ENCODE measurements at places on chromosomes 6 and 20.

DNA sequence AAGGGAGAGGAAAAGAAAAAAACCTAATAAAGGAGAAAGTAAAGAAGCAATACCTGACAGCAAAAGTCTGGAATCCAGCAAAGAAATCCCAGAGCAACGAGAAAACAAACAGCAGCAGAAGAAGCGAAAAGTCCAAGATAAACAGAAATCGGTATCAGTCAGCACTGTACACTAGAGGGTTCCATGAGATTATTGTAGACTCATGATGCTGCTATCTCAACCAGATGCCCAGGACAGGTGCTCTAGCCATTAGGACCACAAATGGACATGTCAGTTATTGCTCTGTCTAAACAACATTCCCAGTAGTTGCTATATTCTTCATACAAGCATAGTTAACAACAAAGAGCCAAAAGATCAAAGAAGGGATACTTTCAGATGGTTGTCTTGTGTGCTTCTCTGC, 70.8 kb upstream of the RNF146 start:
- DNase-seq, result no peak

GRCh38 chr6:43229803-43230620, 731 bp upstream of the DNPH1 start:
- DNase-seq, result no peak

DNA sequence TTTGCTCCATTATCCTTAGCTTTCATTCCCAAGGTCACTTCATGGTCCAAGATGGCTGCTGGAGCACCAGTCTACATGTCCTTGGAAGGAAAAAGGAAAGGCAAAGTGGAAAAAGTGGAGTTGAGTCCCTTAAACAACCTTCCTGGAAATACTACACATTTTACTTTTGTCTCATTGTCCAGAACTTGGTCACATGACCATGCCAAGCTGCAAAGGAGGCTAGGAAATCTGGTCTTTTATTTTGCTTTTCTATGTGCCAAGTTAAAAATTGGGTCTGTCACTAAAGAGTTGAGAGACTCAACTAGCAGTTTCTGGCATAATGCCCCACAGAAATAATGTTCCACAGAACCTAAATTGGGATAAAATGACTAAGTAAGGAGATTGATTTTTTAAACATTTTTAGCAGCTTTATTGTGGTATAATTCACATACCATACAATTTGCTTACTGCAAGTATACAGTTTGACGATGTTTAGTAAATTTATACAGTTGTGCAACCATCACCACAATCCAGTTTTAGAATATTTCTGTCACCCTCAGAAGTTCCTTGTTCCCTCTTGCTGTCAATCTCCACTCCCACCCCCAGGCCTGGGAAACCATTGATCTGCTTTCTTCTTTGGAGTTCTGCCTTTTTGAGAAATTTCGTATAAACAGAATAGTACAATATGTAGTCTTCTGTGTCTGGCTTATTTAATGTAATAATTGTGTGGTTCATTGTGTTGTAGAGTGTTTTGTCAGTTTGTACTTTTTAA, 5.6 kb upstream of the CHD6 start:
- no peak for DNase-seq

DNA sequence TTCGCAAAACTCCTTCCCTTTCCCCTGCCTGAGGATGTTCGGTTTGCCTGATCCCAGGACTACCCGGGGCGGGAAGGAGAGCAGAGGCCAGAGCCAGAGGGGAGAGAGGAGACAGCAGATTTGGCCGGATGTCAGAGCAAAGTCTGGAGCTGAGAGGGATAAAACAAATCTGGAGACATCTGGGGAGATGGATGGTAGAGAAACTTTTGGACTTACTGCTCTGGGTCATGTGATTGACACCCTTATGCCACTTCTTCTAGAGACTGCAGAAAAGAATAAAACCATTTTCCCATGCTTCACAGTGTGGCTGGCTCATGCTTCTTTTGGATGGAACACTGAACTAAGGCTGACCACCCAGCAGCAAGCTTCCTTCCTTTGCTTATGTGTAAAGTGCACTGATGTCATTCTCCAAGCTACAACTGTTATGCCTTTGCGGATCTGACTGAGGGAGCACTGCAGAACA, 174.7 kb downstream of the FOXC1 start:
- DNase-seq, result no peak

- DNase-seq, result no peak
These were observed 139.8 kb downstream of the LY86 start for GRCh38 chr6:6728169-6728941.

DNA sequence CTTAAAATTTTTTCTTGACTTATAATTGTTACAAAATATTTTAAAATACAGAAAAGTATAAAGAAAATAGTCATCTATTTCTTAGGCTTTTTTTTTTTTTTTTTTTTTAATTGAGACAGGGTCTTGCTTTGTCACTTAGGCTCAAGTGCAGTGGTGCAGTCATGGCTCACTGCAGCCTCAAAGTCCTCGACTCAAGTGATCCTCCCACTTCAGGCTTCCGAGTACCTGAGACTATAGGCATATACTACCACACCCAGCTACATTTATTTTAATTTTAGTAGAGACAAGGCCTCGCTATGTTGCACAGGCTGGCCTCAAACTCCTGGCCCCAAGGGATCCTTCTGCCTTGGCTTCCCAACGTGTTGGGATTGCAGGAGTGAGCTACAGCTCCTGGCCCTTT, 5.3 kb upstream of the ACAT2 start:
- DNase-seq, result no peak

- DNase-seq, result no peak
These were observed 3.6 kb upstream of the SF3B5 start for GRCh38 chr6:144098993-144099392.

DNA sequence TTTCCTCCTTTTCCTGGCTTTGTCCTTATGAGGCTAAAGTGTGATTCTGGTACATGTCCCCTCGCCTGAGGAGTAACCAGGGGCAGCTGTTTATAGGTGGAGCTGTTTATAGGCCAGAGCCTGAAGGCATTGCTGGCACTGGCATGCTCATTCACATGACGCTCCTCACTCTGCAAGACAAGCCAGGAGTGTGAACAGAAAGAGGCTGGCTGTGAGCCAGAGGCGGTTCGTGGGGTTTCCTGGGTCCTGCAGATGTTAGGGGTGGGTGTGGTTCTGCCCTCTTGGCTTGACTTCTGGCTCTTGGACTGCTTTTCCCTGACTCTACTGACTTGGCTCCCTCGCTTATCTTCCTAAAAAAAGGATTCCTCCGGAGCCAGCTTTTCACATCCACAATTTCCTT, 12.8 kb upstream of the MDFI start:
- no peak for DNase-seq

DNA sequence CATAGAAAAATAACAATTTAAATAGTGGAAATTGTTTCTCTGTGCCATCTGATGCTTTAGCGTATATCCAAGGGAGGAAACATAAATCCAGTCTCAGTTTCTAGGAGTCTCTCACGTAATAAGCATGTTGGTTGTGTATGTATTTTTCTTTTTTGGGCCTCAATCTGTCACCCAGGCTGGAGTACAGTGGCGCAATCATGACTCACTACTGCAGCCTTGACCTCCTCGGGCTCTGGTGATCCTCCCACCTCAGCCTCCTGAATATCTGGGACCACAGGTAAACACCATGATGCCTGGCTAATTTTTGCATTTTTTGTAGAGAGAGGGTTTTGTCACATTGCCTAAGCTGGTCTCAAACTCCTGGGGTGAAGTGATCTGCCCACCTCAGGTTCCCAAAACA, 78.6 kb upstream of the PLN start:
- DNase-seq, result no peak

- peak; percentile 46 for DNase-seq
These were observed 47.4 kb upstream of the FAM83D start for GRCh38 chr20:38878866-38879265.

GRCh38 chr6:137717074-137718073, 149.7 kb upstream of the TNFAIP3 start:
- no peak for DNase-seq

- DNase-seq, result no peak
These were observed 373.1 kb downstream of the ESR1 start for GRCh38 chr6:152180601-152181000.

GRCh38 chr20:23046431-23046830, 3.0 kb downstream of the THBD start:
- DNase-seq, result no peak

DNA sequence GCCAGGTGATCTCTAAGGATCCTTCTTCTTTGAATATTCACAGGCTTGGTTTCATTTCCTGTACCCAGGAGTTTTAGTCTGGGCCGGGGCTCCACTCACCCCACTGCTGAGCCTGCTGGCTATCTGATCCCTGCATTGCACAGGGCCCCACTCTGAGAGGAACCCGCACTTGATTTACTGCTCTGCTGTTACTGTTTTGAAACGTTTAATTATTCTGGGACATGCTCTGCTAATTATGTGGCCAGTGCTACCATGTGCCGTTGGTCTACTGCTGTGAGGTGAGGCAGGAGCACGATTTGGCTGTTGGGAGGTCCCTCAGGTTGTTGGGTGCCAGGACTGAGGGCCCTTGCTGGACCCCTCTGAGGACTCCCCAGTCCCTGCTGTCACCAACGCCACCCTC, 108.7 kb upstream of the SIRPA start:
- no peak for DNase-seq

DNA sequence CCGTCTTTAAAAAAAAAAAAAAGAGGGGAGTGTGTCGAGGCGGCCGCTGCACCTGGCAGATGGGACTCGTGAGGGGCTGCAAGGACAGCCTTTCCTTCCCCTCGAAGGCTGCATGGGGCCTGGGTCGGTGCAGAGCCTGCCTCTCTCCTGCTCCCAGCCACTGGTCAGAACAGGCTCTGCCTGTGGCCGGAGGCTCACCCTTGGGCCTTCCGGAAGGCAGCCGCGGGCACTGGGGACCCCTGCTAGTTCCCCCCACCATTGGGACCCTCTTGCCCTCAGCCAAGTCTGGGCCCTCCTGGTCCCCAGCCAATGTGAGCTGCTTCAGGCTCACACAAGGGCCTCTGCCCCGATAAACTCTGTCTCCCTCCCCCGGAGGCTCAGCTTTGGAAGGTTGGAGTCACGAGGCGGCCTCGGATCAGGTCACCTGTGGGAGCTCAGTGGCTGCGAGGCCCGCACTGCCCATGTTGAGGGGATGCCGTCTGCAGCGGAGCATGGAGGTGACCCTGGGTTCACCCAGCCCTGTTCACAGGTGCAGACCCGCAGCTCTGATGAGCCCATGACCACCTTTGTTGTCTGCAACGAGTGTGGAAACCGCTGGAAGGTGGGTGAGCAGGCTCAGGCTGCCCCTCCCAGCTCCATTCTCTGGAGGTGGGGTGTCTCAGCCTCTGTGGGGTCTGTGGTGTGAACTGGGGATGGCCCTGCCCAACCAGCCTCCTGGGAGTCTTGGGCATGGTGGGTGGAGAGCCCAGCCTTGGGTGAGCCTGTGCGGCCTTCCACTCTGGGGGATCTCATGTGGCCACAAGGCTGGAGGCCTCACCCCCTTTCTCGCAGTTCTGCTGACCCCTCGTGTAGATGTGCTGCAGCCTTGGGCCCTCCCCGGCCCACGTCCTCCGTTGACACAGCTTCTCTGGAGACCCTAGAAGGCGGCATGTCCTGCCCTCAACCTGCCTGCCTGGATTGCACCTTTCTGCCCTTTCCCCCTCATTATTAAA, 7.7 kb downstream of the RGS19 start:
- no peak for DNase-seq

GRCh38 chr20:32743237-32744112, at the start of gene COMMD7:
Gene COMMD7, minus strand, starts transcription at chr20:32743467. Its CDS starts 76 bp downstream, at chr20:32743391.
- DNase-seq, result no peak

- DNase-seq, result no peak
These were observed 40.7 kb upstream of the SPDEF start for GRCh38 chr6:34596798-34597197.

GRCh38 chr6:170144571-170145271, 146.2 kb downstream of the DLL1 start:
- no peak for DNase-seq

DNA sequence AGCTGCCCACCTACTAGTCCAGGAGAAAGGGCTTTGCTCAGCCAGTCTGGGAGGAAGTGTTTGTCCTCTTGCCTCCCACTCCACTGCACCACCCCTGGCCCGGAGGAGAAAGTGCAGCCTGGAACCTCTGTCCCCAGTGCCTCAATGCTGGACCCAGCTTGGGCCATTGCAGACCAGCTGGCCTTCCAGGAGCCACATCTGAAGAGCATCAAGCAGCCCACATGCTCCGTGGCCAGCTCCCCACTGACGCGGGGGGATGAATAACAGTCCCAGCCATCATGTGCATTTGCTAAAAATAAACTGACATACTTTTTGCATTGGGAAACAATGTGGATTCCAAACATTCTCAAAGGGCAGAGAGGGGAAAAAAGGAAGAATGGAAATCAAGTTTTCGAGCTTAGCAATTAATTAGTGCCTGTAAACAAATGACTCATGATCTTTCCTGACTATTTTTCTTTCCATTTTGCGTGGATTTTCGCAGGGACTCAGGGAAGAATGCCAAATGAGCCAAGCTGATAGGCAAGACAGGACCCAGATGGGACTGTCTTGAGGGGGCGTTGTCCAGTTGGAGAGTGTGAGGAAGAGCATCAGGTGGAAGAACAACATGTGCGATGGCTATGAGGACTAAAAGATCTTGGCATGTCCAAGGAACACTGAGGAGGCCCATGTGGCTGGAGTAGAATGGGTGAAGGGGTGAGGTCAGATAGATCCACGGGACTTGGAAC, 34.1 kb downstream of the CEBPB start:
- peak; percentile 66 for DNase-seq

DNA sequence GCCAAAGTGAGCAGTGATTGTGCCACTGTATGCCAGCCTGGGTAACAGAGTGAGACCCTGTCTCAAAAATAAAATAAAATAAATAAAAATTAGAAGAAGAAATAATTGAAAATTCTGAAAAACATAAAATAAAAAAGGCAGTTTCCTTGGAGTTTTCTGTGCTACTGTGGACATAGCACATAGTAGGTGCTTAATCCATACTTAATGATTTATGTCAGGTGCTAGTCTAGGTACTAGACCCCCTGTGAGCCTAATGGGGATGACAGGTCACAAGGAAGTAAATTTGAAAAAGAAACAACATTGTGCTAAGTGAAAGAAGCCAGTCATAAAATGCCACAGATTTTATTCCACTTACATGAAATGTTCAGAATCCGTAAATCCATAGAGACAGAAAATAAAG, 9.2 kb upstream of the SLC9A8 start:
- DNase-seq, result no peak

DNA sequence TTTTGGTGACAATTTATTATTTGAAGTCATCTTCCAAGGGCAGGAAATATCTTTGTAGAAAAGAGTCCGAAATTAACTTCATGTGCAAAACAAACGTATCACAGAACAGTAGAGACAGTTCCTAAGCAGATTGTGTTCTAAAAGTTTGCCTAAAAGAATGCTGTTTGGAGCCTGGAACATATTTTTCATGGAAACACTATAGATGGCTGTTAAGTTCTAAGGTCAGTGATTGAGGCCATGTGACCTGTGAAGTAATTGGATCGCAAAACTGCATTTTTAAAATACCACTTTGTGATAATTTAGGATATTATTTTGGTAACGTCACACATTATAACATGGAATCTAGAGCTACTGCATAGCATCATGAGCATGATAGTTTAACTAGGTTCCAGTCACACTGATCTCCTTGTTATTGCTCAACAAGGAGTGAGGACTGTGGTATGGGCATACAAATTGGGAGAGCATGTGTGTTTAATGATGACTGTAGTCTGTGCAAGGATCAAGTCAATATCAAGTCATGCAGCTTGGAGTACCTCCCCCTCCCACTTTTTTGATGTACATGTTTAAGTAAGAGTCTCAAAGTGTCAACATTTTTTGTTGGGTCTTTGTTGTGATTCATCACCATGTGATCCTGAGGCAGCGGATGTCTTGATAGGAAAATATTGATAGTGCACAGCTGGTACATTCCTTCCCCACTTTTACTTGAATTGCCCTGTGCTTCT, 609.3 kb upstream of the CITED2 start:
- DNase-seq, result no peak
